ENCODE measurements at places on chromosomes 4 and X. TPM values are rescaled to one million over a fixed set of nuclear protein-coding genes. Genes with fewer than 3 reads are reported as not detected.

GRCh38 chr4:153074936-153075630 is 129.2 kb upstream of the TRIM2 start:
- no peaks in the 10 kb centered on the region for H3K4me1 ChIP-seq
- no peak for DNase-seq
- H3K36me3 ChIP-seq: no peaks in the 10 kb centered on the region

GLOD5 gene
- not detected for total RNA-seq

MUC7 gene
- not detected for total RNA-seq

- no peak for DNase-seq
- H3K36me3 ChIP-seq: no peaks in the 10 kb centered on the region
- no peaks in the 10 kb centered on the region for H3K4me1 ChIP-seq
- no peak overlapping the region for H3K4me3 ChIP-seq
Observed at GRCh38 chrX:52979993-52980392, 21.7 kb upstream of the FAM156A start.

- peaks cover 8% of the 10 kb centered on the region for H3K4me1 ChIP-seq
- H3K4me3 ChIP-seq: no peak overlapping the region
- no peak overlapping the region for H3K27ac ChIP-seq
- H3K36me3 ChIP-seq: no peaks in the 10 kb centered on the region
Observed at GRCh38 chrX:103624111-103624510, 4.7 kb upstream of the TCEAL1 start.

GRCh38 chr4:39609454-39609931 is 29.2 kb downstream of the SMIM14 start:
- no peak overlapping the region for H3K27ac ChIP-seq
- DNase-seq: no peak
- no peaks in the 10 kb centered on the region for H3K27me3 ChIP-seq
- H3K4me3 ChIP-seq: no peak overlapping the region

STARD8 gene
- total RNA-seq: 2.6 TPM
